T-cell (primary cell): ENCODE measurements at places on chromosomes 13 and 19.

- no peak for DNase-seq
Observed at GRCh38 chr19:55625004-55625326, 599 bp upstream of the ZNF784 start.

DNA sequence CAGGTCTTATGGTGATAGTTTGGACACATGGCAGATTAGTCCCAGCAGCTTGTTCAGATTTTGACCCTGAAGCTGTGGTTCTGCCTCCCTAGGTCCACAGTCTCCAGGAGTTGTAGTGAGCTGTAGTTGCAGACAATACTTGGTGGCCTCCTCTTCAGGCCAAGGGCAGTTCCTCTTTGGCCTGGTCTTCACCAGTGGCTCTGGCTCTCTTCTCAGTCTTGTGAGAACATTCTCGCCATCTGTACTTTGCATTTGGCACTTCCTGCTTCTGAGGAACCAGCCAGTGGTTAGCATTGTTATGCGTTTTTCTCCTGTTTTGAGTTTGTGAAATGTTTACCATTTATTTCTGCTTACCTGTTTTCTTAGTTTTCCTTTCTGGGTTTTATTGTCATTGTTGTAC is 40.7 kb downstream of the PCCA start:
- no peak for DNase-seq

DNA sequence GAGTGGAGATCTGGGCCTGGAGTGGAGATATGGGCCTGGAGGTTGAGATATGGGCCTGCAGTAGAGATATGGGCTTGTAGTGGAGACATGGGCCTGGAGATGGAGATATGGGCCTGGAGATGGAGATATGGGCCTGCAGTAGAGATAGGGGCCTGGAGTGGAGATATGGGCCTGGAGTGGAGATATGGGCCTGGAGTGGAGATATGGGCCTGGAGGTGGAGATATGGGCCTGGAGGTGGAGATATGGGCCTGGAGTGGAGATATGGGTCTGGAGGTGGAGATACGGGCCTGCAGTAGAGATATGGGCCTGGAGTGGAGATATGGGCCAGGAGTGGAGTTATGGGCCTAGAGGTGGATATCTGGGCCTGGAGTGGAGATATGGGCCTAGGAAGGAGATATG is 402 bp downstream of the KIR2DL3 start:
- no peak for DNase-seq

DNA sequence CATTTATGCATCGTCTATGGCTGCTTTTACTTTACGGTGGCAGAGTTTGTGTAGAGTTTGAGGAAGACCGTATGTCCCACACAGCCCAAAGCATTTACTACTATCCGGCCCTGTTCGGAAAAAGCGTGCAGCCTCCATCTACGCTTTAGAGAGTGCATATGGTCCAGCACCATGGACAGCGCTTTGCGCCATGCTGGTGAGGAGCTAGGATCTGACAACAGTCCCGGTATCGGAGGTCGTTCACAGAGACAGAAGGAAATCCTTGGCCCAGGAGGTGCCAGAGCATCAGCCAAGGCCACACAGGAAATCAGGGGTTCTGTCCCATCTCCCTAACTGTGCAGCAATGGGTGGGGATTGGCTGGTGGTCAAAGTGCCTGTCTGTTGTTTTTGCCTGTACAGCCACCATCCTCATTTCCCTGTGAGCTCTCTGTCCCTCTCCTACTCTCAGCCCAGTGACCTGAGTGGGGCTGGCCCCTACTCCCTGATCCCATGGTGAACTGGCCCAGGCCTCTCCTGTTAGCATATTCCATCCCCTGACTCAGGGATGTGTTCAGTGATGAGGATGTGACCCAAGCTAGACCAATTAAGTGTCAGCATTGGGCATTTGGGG is 16.2 kb upstream of the PRODH2 start:
- peak; percentile 49 for DNase-seq

GRCh38 chr13:37385956-37386670 is 212.5 kb downstream of the POSTN start:
- no peak for DNase-seq

DNA sequence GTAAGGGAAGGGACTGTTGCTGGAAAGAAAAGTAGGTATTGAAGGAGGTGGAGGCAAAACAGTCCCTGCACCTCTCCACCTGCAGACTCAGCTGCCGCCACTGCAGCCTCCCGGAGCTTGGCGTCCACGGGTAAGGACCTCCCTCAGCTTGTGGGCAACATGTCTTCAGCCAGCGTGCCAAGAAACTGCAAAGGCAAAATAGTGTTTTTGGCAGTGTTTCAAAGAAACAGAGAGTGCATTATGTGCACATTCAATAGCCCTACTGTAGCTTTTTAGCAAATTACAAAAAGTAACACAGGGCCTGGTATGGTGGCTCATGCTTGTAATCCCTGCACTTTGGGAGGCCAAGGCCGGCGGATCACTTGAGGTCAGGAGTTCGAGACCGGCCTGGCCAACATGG is 57.4 kb downstream of the ATP11A start:
- no peak for DNase-seq

GRCh38 chr13:110565296-110565695 is 3.8 kb upstream of the RAB20 start:
- DNase-seq = no peak

DNA sequence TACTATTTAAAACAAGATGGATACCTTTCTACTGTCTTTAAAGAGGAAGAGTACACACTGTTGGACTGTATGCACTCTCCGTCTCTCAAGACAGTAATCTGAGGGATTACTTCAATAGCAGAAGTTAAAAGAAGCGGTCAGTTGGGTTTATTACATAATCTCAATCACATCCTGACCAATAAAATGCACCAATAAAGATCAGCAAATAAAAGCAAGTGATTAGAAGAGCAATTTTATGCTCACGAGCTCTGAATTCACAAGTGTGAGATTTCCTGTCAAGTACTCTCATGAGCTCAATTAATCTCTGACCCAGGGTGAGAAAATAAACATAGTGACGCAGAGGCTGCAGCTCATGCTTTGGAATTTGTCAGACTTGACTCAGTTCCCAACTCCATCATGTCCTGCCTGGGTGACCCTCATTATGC is 12.2 kb downstream of the ABCC4 start:
- no peak for DNase-seq

DNA sequence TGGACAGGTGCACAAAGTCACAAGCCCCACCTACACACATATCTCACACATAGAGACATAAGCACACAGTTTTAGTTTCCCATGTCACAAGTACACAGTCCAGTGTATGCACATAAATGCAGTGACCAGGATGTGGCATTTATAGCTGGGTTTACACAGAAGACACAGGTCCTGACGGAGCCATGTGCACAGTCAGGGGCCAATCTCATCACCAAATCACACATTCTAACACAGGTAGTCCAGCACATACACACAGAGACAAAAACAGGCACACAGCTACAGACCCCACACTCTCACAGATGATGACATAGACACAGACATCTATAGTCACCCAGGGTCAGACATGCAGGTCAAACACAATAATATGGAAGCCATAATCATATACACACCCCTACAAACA is 2.1 kb downstream of the NUMBL start:
- no peak for DNase-seq

- DNase-seq = no peak
Observed at GRCh38 chr19:50717891-50718254, 1.7 kb downstream of the SHANK1 start.

DNA sequence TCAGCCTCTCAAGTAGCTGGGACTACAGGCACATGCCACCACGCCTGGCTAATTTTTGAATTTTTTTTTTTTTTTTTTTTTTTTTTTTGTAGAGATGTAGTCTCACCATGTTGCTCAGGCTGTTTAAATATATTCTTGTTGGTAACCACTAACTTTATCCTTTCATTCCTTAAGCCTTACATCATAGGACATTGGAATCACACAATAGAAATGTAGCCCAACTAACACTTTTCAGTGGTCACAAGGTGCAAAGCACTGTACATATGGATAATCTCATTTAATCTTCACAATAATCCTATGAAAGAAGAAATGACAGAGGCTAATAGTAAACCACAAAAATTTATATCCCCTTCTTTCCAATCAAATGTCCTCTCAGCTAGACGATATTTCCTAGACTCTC is 417.8 kb upstream of the DACH1 start:
- no peak for DNase-seq

GRCh38 chr19:12913011-12913561 is 6.0 kb downstream of the SYCE2 start:
- DNase-seq = no peak

DNA sequence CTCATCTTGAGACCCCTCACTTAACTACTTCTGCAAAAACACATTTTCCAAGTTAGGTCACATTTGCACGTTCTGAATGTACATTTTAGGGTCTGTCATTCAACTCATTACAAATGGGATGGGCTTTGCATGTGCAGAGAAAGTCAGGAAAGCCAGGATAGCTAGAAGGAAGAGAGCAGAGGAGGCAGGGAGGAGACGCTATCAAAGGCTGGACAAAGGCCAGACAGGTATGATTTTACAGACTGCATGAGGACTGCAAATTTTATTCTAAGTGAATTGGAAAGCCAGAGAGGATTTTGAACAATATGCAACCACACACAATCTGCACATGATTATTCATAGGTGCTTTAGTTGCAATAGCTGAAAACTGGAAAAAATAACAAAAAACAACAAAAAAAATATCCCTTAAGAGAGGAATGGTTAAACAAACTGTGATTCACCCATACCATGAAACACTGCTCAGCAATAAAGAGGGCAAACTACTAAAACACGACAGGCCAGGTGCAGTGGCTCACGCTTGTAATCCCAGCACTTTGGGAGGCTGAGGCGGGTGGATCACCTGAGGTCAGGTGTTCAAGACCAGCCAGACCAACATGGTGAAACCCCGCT is 21.1 kb downstream of the SYDE1 start:
- no peak for DNase-seq
